ENCODE measurements at places on chromosomes 3 and 15.

- no peak for DNase-seq
Measured at GRCh38 chr3:26202169-26202568, 412.3 kb downstream of the OXSM start.

DNA sequence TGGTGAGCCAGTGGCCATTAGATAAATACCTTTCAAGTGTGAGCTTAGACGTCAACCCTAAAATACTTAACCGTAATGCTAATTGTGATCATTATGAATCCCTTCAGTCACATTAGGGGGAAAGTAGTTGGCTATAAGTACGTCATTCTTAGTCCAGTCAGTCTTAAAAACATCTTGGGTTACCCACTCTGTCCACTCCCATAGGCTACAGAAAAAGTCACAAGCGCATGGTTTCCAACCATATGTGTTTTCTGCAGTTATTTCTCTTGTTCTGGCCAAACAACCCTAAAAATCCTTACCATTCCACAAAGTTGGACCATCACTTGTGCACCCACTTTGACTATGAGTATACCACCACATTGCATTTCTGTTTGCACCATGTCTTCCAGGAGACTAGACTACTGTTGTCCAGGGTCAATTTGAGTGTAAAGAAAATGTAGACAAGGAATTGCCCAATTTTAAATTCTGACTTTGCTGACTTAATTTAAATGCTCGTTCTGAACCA, 3.3 kb downstream of the RPL15 start:
- DNase-seq: no peak

GRCh38 chr3:9251055-9251786, 1.8 kb upstream of the SRGAP3 start:
- DNase-seq: no peak

GRCh38 chr3:156816091-156816793, 9.9 kb upstream of the LEKR1 start:
- DNase-seq: no peak

- no peak for DNase-seq
Measured at GRCh38 chr15:98980899-98981228, 26.7 kb downstream of the PGPEP1L start.

DNA sequence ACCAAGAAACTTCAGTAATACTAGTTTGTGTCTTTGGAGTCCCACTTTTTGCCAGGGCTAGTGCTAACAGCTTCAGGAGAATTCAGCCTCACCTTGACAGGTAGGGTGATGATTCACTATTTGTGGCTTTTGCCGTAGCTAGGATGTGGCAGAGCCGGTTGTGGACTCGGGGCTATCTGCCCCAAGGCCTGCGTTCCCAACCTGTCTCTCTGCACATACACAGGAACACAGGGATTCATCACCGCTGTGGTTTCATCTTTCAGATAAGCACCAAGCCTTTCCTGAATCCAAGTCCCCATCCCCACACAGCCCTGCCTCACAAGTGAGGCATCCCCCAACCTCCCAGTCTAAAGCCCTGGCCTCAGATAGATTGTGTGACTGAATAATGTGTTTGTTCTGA, 45.2 kb upstream of the POLG start:
- no peak for DNase-seq

DNA sequence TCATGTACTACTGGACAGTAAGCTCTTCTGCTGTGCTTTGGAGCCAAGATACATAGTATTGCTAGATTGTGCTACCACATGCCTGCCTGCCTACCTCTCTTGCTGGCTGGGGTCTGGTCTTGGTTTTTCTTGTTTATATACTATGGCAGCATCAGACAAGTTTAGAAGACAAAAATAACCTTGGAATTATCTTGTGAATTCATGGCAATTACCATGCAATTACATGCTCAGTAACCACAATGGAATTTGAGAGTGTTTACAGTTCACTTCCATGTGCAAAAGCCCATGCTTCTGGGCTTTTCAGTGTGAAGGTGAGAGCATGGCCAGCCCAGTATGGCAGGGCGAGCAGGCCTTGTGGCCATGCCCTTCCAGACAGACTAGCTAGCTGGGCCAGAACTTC, 48.0 kb upstream of the C15orf61 start:
- no peak for DNase-seq

GRCh38 chr15:77004189-77004588, 9.3 kb downstream of the PSTPIP1 start:
- peak; percentile 34 for DNase-seq

DNA sequence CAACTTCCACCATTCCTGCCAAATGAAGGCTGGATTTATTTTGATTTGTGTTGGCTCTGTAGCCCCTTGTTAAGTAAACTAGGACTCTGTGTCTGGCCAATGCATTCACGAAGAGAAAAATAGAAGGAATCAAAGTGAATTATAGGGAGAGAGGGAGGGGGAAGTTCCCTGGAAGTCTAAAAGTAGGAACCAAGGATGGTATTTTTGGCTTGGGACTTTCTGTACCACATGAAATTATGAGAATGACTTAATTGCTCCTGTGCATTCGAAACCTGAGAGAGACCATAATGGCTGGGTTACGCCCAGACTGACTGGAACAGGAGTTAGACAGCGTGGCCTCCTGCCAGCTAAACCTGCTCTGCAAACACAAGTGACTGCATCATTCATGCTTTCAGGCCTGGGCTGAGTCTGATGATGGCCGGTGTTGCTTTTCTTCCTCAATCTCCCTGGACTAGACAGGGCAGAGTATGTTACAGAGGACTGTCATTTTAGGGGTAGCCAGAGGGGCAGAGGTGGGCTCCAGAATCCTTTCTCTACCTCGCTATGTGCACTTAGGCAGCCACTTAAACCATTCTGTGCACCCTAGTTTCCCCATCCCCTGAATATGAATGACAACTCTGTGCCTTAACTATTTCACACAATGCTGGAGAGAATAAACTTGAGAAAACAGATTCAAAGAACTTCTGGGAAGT, 58.9 kb downstream of the MYO1E start:
- DNase-seq: no peak

DNA sequence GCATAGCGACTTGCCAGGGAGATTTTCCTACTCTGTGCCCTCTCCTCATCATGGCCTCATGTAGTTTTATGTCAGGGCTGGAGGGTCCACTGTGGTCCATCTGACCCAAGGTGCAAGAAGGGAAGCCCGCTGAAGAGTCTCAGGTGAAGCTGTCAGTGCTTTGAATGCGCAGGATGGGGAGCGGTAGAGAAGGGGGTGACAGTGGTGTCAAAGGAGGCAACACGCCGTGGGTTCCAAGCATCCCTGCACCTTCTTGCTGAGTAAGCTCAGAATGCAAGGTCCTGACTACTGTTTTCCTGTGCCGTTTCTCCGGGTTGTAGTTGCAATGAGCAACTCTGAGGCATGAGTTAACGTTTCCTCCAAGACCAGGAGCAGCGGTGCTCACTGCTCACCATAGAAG, 44.9 kb upstream of the RAB6B start:
- DNase-seq: no peak

DNA sequence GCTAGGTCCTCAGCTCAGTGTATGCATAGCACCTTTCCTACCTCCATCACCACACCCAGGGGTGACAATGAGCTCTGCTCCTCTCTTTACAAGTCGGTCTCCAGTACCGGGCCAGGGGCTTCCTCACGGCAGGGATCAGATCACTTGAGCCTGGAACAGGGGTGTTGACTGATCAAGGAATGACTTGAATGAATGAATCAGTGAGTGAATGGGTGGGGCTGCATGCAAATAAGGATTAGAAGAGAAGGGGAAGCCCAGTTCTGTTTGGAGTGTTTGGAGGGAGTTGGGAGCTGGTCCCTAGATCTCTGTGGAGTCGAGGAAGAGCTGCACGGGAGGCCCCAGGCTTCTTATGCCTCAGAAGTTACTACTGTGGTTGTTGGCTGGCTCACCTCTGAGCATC, 87.0 kb downstream of the TMEM266 start:
- no peak for DNase-seq

- DNase-seq: no peak
Measured at GRCh38 chr3:123792473-123793201, 91.5 kb downstream of the MYLK start.

DNA sequence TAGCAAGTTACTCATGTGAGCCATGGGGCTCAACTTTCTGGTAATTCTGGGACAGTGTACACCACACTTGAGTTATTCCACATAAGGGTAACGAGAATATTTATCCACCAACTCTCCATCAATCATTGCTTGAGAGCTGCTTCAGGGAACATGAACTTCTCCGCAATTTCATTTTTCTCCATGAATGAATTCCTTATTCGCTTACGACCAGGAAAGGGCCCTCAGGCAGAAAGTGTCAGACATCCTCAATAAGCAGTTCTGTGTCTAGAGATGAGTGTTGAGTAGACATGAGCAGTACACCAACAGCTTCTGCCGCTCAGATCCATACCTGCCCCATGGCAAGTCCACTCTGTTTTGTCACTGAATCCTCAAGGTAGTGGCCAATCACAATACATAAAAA, 24.8 kb upstream of the IQCF2 start:
- DNase-seq: no peak

DNA sequence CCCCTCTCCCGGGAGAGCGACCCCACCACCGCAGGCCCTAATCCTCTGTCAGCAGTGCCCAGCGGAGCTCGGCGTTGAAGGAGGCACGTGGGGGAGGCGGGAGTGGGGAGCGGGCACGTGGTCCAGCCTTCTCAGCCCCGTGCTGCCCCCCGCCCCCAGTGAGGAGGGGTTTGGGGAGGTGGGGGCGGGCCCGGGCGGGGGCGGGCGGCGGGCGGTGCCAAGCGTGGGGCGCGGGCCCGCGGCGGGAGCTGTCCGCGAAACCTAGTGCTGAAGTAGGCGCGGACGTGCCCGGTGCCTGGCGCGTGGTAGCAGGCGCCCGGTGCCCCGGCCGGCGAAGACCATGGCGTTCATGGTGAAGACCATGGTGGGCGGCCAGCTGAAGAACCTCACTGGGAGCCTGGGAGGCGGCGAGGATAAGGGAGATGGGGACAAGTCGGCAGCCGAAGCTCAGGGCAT, at the start of gene CPLX3:
Gene CPLX3, plus strand, starts transcription at position 264 of the 456 bp plus-strand sequence. Its CDS starts 77 bp downstream, at position 341.
- DNase-seq: no peak

- peak; percentile 60 for DNase-seq
Measured at GRCh38 chr15:33735637-33736247, 232.6 kb upstream of the CHRM5 start.

DNA sequence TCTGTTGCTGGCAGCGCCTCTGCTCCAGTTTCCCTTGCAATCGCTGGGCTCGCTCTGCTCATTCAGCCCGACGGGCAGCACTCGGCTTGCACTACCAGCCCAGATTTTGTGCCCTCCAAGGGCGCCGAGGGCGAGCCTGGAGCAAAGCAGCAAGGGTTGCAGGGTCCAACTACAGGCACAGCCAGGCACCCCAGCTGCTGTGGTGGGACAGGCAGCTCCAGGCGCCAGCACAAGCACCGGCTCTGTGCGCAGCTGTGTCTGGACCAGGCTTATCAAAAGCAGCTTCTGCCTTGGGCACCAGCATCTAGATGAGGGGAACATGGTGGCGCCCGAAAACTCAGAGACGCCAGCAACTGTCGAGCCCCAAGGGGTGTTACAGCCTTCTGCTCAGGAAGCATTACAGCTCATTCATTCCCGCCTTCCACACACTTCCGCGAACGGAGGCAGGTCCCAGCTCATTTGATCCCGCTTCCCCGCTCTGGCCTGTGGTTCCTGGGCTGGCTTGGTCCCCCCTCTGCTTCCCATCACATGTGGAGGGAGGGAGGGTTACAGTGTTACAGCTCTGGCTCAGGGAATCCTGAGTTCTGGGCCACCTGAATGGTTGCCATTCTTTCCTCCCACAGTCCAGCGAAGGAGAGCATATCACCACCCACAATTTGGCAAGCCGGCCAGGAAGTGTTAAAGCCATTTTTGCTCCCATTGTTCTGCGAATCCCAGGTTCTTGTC, 409.9 kb upstream of the ALCAM start:
- DNase-seq: no peak

- DNase-seq: no peak
Measured at GRCh38 chr3:55888282-55888885, 401.3 kb upstream of the WNT5A start.

GRCh38 chr3:128123156-128123537, 465 bp downstream of the RUVBL1 start:
- DNase-seq: no peak

GRCh38 chr3:29544701-29545363, 264.0 kb downstream of the RBMS3 start:
- no peak for DNase-seq

- DNase-seq: no peak
Measured at GRCh38 chr3:121529308-121529707, 16.5 kb downstream of the POLQ start.

- DNase-seq: no peak
Measured at GRCh38 chr3:135930255-135930654, 35.3 kb upstream of the PPP2R3A start.

DNA sequence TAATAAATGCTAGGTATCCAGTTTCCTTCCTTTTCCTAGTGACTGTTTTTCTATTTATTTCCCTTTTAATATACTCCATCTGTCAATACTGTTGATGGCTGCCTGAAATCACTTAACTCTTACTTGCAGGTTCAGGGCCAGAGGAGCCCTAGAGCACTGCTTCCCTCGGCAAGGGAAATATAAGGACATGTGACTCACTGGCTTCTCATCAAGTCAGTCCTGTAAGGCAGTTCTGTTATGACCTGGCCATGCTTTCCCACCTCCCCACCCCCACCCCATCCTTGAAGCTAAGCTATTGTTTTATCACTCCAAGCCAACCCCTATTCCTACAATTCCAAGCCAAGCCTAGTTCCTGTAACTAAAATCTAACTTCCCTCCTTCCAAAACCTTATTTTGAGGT, 800.7 kb downstream of the ROBO1 start:
- DNase-seq: no peak

- DNase-seq: no peak
Measured at GRCh38 chr3:2544212-2544611, 445.5 kb downstream of the CNTN4 start.

DNA sequence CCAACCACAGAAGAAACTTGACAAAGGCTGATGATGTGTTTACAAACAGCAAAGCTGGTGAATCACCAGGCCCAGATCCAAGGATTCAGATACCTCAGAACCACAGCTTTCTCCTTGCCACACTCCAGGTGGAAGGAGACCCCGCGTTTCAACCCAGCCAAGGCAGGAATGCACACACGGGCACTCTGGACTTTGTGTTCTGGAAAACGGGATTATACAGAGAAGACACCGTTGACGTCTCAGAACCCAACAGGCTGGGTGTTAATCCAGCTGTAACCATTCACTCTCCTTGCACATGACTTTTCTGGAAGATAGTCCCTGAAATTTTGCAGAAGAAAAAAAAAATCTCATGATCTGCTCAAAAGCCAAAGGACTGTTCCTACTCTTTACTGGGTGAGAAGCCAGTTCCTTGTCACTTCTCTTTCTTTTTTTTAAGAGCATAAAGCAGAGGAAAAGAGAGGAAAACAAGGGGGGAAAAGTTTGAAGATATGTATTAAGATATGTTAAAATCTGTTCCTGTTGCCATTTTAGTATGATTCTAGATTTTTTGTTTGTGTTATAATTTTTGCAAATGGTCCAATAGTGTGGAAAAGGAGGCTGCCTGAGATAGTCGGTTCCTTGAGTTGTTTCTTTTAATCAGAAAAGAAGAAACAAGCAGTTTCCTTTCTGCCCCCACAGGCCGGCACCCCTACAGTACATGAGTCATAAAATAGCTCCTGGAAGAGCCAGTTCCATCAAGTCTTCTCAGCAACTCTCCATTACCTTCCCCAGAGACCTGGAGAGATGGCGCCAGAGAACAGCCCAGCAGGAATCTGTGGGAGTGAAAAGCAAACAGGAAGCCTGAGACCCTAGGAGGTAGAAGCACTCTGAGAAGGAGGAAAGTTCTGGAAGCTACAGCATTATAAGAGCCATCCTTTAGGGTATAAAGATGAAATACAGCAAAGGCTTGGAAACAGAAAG, 73.1 kb downstream of the RORA start:
- no peak for DNase-seq

GRCh38 chr15:62050115-62050514, 10.1 kb downstream of the VPS13C start:
- DNase-seq: no peak

GRCh38 chr3:16033889-16034687, 140.4 kb upstream of the GALNT15 start:
- no peak for DNase-seq

Measured in OCI-LY7 (cell line).